H1 (cell line): ENCODE measurements at places on chromosomes 2 and 18.

DNA sequence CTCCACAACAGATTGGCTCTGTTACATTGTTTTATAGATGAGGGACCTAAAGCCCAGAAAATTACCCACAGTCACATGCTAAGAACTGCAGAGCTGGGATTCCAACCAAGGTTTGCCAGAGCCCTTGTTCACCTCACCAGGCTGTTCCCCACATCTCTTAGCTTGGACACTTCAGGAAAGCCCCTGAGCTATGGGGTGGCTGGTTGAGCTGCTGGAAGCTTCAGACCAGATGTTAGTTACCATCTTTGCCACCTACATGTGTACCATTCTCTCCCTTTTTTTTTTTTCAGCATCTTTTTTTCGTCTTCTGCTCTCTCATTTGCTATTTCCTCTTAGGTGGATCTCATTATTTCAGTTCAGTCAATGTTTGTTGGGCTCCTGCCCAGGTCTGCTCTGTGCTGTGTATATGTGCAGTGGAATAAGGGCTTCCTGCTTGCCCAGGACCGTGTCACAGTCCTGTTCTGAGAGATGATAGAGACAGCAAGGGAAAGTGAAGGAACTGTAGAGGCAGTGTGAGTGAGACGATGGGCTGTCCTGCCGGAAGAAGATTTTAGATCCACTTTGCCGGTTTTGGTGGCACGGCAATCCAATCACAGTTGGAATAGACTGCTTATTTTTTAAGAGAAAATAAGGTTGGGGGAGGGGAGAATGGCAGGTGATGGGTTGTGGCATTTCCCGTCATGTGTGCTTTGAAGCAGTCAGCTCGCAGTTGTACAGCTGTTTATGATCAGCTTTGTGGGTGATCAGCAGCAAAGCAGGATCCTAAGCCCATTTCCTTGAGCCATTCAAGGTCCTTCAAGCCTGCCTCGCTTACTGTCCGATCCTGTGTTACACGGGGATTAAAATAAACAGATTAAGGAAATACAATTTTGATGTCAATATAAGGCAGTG, 152.6 kb downstream of the RTN4 start:
- DNase-seq = no peak

DNA sequence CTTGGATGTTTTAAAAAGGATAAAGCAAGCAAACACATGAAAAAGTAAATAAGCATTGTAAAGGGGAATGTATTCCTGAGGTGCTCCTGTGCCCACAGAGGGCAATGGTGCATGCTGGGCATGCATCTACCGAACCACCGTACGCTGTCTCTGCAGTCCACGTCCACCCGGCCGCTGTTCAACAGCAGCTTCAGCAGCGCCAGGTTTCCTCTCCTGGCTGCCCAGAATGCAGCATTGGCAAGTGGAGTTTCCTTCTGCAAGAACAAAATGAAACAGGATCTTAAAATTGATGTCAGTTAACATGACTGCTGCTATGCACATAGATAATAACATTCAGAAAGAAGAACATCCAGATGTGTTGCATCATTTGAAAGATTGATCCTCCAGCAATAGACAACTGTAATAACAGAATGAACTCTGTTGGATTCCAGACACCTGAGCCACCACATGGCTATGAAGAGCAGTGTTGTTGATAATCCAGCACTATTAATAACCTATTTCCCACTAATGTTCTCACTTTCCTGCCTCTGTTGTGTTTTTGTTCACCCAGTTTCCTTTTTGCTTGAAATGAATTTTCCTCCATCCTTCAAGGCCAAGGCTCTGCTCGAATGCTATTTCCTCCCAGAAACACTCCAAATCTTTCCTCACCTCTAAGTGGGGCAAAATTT, 13.6 kb downstream of the ANKRD29 start:
- no peak for DNase-seq

- no peak for DNase-seq
These were observed 288.0 kb upstream of the HDAC4 start for GRCh38 chr2:239688840-239689239.

DNA sequence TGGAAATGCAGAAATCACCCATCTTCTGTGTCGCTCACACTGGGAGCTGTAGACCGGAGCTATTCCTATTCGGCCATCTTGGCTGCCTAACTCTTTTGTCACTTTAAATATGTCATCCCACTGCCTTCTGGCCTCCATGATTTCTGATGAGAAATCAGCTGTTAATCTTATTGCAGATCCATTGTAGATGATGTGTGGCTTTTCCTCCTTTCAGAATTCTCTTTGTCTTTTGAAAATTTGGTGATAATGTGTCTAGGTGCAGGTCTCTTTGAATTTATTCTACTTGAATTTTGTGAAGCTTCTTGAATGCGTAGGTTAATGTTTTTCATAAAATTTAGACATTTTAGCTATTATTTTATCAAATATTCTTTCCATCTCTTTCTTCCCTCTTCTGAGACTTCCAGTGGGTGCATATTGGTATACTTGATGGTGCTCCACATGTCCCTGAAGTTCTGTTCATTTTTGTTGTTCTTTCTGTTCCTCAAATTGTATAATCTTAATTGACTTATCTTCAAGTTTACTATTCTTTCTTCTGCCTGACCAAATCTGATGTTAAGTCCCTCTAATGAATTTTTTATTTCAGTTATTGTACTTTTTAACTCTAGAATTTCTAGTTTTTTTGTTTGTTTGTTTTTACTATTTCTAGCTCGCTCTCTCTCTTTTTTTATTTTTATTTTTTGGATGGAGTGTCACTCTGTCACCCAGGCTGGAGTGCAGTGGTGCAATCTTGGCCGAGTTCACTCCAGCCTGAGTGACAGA, 90.8 kb upstream of the DLX2 start:
- DNase-seq = no peak

DNA sequence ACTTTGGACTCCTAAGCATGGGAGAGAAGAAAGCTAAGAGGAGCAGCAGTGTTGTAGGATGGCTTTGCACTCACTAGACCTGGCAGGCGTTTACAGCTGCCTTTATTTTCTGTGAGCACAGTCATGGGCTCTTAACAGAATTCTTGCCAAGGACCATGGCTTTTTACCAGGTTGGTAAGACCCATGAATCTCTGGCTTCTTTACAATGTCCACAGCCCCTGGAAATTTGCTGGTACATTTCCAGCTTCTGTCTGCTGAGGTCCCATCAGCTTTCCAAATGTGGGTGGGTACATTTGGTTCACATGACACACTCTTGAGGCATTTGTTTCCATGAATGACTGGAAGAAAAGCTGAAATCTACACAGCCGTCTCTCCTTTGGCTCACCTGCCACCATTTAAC, 162.7 kb downstream of the PPP1R1C start:
- DNase-seq = no peak
